Activated T-helper 1 cell treated with Interleukin-2 at 50 U/mL for 16 hours (primary cell): ENCODE measurements at places on chromosomes 16 and 17.

GRCh38 chr16:31201582-31202413, 762 bp downstream of the PYCARD start:
- no peak for DNase-seq

GRCh38 chr16:54937671-54938211, 7.1 kb downstream of the IRX5 start:
- DNase-seq, result no peak

DNA sequence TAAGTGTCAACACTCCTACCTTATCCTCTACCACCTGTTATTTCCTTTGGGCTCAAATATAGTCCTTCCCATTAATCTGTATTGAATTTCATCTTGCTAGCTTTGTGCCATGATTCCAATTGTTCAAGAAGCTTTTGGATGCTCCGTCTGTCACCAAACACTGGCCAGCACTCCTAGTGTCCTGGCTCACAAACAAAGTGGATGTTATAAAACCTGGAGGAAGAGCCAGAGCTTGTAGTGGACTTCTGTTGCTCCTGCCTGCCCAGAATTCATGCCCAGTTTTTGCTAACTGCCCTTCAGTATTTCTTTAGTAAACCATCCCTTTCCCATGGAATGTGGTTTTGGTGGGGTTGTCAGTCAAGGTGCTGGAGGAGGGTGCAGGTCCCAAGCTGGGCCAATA, 77.2 kb upstream of the HS3ST2 start:
- no peak for DNase-seq

DNA sequence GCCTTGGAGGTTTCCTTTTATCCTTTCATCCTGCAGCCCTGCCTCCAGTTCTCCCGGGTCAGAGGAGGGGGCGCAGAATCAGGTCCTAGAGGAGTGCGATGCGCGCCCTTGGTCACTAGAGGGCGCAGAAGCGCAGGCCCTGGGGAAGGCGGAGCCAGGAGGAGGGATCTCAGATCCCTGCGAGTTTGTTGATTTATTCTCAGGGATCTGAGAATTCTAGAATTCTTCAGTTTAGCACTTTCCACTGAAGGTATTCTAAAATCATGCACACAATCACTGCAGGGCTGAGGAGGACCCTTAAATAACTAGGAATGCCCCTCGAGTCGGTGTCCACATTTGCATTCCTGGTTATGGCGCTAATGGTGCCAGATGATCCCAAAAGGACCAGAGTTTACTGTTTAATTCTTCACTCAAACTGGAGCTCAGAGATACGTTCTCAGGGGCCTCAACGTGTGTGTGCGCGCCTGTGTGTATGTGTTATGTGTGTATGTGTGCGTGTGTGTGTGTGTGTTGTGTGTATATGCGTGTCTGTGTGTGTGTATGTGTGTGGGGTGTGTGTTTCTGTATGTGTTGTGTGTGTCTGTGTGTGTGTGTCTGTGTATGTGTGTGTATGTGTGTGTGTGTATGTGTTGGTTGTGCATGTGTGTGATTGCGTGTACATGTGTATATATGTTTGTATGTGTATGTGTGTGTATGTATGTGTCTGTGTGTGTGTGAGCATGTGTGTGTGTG, 6.9 kb upstream of the ELAC2 start:
- DNase-seq, result peak; percentile 50

DNA sequence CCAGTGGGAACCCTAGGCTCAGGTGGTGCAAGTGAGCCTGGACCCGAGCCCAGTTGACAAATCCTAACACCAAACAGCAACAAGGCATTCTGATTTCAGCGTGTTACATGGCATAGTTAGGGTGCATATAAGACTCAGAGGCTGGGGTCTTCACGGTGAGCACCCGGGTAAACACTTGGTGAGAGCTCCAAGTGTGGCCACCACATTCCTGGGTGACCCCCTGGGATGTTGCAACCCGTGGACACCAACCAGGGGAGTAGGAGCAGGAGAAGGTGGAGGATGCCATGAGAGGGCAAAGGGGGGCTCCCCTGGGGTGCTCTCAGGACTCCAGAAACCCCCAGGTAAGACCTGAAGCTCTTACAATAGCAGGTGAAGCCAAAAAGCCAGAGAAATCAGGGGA, 69.9 kb upstream of the CDH5 start:
- no peak for DNase-seq

- no peak for DNase-seq
Observed at GRCh38 chr17:13537167-13537731, 64.5 kb downstream of the HS3ST3A1 start.

GRCh38 chr17:64077379-64077778, 52.6 kb downstream of the ERN1 start:
- no peak for DNase-seq

DNA sequence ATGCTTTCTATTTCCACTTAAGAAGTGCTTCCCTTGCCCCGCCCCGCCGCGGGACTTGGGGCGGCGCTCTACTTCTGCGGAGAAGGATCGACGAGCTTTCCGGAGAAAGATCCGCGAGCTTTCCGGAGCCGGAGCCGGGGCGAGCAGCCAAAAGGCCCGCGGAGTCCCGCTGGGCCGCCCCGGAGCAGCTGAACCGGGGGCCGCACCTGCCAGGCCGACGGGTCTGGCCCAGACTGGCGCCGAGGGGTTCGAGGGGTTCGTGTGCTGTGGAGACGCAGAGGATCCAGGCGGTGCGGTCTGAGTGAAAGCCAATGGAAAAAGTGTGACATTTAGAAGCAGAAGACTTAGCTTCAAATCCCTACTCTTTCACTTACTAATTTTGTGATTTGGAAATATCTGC, 50.8 kb downstream of the TBC1D26 start:
- no peak for DNase-seq

GRCh38 chr17:44359458-44360143, 4.1 kb downstream of the FAM171A2 start:
- no peak for DNase-seq

GRCh38 chr17:80164185-80164584, 5.6 kb upstream of the CARD14 start:
- DNase-seq, result no peak

- no peak for DNase-seq
Observed at GRCh38 chr16:87468550-87468949, 24.3 kb downstream of the ZCCHC14 start.

DNA sequence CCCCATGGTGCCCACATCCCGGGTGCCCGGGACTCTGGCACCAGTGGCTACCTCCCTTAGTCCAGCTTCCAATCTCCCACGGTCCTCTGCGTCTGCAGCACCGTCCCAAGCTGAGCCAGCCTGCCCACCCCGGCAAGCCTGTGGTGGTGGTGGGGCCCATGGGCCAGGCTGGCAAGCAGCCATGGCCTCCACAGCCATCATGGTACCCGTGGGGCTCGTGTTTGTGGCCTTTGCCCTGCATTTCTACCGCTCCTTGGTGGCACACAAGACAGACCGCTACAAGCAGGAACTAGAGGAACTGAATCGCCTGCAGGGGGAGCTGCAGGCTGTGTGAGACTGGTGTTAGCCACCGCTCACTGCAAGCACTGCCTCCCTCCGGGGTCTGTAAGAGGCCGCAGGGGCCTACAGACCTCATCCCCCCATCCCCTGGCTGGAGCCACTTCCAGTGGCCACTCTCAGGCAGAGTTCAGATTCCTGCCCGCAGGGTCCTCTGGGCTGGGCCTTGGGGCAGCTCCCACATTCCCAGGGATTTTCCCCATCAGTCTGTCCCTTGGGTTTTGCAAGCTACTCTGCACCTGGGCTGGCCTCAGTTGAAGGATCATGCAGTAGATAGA, 3.9 kb upstream of the SETD1A start:
- DNase-seq, result peak; percentile 43

GRCh38 chr17:20276421-20276820, 190.9 kb downstream of the LGALS9B start:
- no peak for DNase-seq

- DNase-seq, result no peak
Observed at GRCh38 chr16:84826558-84826941, 6.8 kb downstream of the CRISPLD2 start.

DNA sequence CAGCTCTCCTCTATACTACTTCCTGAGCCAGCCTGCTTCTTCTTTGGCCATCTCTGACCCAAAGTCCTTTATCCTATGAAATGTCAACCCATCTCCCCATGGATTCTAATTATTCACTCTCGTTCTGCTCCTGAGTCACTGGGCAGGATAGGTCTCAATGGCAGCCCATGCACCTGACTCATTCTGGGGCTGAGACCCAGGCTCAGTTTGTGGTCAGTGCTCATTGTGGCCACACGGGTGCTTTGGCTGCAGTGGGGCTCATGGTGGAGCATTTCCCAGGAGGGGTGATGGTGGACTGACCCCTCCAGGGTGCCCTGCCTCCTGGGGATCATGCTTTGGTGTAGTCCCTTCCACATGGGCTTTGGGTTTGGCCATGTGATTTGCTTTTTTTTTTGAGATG, 154.8 kb upstream of the WSCD1 start:
- no peak for DNase-seq

GRCh38 chr17:77482375-77483127, 341.8 kb downstream of the SEC14L1 start:
- DNase-seq, result no peak

DNA sequence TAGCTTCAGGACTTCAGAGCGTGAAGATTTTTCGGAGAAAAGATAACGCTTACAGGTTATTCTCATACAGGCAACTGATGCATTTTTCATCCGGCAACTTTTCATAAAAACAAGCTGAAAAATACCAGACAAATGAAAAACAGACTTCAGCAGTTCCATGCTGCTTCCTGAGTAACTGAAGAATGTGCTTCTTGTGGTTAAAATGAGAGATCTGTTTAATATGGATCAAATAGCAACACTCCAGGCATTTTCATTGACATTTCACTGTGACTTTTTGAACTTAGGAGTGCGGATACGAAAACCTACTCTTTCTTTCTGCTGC, 705 bp upstream of the PITPNC1 start:
- no peak for DNase-seq

- peak; percentile 40 for DNase-seq
Observed at GRCh38 chr16:84617041-84617790, 662 bp downstream of the COTL1 start.

DNA sequence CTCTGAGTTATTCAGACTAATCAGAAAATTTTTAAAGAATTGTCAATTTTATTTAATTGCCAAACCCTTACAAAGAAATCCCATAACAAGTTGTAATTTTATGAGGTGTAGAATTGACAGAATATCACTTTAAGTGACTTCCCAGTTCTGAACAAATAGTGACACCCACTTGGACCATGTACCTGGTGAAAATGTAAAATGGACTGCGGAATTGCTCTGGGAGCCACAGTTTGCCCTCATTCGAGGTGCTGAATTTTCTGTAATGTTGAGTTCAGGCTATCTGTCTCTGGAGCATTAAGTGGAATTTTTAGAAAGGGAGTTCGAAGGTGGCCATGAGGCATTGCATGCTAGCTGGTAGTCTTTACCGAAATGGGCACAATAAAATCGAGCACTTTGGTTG, 5.1 kb downstream of the GNAO1 start:
- no peak for DNase-seq

- no peak for DNase-seq
Observed at GRCh38 chr17:40832840-40833239, 10.4 kb upstream of the KRT10 start.

- no peak for DNase-seq
Observed at GRCh38 chr16:85798283-85798776, 1.0 kb downstream of the EMC8 start.

GRCh38 chr17:80605326-80606066, 60.9 kb downstream of the RPTOR start:
- peak; percentile 33 for DNase-seq

- DNase-seq, result no peak
Observed at GRCh38 chr16:68524069-68524820, 14.8 kb upstream of the ZFP90 start.

- no peak for DNase-seq
Observed at GRCh38 chr17:351449-351738, 1.2 kb downstream of the RPH3AL start.

DNA sequence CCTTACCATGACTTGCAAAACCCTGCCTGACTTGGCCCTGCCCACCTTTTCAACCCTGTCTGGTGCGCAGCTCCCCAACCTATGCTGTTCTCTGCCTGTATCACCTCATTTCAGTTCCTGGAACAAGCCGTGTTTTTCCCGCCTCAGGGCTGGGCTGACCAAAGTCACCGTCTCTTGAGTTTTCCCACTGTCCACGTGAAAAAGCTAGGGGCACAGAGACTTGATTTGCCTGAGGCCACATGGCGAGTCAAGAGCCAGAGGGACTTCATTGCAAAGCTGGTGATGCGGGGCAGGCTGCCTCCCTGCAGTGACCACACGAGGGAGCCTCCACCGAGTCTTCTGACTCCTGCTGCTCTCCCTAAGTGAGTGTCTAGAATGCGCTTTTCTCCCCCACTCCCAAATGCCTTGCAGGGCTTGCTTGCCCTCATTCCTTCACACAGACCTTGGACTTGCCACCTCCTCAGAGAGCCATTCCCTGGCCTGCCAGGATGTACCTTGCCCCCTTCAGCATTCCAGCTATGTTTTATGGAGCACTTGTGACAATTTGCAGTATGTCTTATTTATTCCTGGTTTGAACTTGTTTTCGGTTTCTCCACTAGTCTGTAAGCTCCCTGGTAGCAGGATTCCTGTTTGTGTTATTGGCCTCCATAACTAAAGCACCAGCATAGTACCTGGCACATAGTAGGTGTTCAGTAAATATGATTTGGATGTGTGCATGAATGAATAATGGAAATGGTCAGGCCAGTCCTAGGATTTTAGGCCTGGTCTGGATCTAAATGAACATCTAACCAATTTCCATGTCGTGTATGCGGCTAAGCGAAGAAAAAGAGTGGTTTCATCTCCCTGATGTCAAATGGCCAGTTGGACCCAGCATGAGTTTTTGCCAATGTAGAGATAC, 252.3 kb downstream of the SNX29 start:
- DNase-seq, result no peak

GRCh38 chr17:73591296-73592078, 52.8 kb downstream of the SDK2 start:
- DNase-seq, result peak; percentile 42

- DNase-seq, result no peak
Observed at GRCh38 chr16:85969591-85969990, 70.6 kb downstream of the IRF8 start.

DNA sequence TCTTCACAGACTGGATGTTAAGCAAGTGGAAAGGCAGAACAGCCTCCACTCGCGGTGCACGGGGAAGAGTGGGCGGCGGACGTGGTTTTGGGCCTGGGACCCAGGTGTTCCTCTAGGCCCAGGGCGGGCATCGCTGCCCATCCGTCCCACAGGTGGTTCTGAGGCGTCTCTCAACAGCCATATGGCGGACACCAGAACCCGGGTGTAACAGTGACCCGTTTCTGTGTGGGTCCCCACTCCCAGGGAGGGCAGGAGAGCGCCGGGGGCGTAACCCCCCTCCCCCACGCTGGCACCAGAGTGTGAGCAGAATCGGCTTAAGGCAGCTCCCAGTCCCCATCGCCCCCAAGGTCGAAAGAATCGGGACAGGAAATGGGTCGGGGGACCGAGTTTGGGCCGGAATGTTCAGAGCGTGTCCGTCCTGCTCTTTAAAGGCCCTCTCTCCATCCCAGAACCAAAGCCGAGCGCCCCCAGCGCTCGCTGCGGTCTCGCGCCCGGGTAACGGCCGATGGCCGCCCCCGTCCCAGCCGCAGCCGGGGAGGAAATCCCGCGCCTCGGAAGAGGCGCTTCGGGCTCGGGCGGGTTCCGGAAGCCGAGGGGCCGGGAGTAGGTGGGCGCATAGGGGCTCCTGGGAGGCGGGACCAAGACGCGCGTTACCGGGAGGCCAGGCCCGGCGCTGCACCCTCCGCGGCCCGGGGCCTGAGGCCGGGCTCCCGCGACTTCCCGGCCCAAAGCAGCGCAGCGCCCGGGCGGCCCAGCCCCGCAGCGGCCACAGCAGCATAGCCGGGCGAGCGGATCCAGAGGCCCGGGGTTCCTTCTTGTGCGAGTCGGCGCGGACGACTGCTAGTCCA, at the start of gene TK2:
Gene TK2 (minus strand): TSS at position 839 of the 848 bp plus-strand sequence. CDS start 61 bp downstream, at position 778.
- peak; percentile 41 for DNase-seq

GRCh38 chr17:19706791-19707727, 9.3 kb downstream of the SLC47A2 start:
- no peak for DNase-seq
